ENCODE measurements at places on chromosomes 3 and 15.

DNA sequence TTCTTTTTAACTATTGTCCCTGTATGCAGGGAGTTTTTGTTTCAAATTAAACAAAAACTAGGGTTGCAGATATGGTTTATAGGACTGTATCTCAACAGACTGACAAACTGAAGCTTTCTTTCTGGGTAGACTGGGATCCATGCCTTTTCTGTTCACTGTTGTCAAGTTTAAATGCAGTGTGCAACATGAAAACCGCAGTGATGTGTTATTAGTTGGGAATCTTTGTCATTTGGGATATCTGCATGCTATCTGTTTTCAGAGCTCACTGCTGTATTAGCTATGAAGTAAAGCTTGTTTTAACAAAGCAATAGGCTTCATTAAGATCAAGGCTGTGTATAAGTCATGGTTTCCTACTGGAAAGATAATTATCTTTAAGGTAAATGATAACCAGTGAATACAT is 21.4 kb upstream of the MCF2L2 start:
- peaks cover 17% of the 10 kb centered on the region for H3K4me1 ChIP-seq
- H3K36me3 ChIP-seq, result no peaks in the 10 kb centered on the region
- H3K27me3 ChIP-seq, result no peaks in the 10 kb centered on the region
- H3K4me3 ChIP-seq, result no peak overlapping the region
- H3K27ac ChIP-seq, result no peak overlapping the region

- no peaks in the 10 kb centered on the region for H3K4me1 ChIP-seq
- peaks cover 9% of the 10 kb centered on the region for H3K27me3 ChIP-seq
- no peak for DNase-seq
These were observed 11.6 kb upstream of the SPSB4 start for GRCh38 chr3:141039589-141039988.

DNA sequence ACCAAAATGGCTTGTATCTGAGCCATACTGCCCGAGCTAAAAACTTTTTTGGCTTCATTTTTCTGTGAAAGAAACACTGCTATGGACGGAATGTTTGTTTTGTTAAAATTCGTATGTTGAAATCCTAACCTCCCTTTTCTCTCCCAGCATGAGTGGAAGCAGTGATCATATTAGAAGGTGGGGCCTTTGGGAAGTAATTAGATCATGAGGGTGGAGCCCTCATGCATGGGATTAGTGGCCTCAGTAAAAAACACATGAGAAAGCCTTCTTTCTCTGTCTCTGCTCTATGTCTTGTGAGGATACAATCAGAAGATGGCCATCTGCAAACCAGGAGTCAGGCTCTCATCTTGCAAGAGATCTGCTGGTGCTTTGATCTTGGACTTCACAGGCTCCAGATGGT is 7.4 kb upstream of the FNDC3B start:
- no peaks in the 10 kb centered on the region for H3K27me3 ChIP-seq
- H3K4me3 ChIP-seq, result no peak overlapping the region
- peaks cover 5% of the 10 kb centered on the region for H3K4me1 ChIP-seq
- no peak for DNase-seq
- no peak overlapping the region for H3K27ac ChIP-seq

- no peaks in the 10 kb centered on the region for H3K36me3 ChIP-seq
- H3K4me3 ChIP-seq, result no peak overlapping the region
- no peak for DNase-seq
- peaks cover 36% of the 10 kb centered on the region for H3K27me3 ChIP-seq
- no peaks in the 10 kb centered on the region for H3K4me1 ChIP-seq
These were observed 15.3 kb upstream of the ROPN1 start for GRCh38 chr3:124007186-124007585.

DNA sequence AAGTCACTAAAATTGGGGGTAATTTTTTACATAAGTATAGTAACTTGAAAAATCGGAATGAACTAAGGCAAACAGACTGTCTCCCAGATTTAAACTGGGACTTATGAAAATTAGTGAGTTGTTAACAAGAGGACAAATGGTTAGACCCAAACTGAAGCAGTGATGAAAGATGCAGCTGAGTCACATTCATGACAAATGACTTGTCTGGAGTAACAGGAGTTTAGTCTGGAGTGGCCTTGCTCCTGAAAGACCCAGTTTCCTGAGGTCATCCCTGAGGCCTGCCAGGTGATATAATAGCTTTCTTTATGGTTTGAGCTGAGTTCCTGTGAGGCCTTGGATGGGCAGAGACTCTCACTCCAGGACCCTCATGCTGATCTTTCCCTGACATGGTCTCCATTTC is 9.6 kb upstream of the CTDSPL start:
- H3K4me3 ChIP-seq, result no peak overlapping the region
- no peaks in the 10 kb centered on the region for H3K4me1 ChIP-seq
- H3K36me3 ChIP-seq, result no peaks in the 10 kb centered on the region
- DNase-seq, result no peak
- H3K27me3 ChIP-seq, result no peaks in the 10 kb centered on the region

DNA sequence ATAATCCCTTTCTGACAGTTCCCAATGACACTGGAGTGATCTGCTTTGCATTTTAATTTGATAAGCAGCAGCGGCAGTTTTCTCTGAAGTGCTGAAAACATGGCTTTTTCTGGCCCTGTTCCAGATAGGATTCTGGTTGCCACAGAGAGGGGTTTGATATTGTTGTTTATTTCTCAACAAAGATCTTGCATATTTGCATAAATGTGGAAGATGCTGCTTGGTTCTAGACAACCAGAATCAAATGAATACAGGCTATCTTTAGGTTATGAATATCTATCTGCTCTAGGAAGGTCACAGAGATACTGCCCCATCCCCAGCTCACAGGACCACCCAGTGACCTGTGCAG is 137.1 kb downstream of the ZNF609 start:
- H3K27me3 ChIP-seq, result no peaks in the 10 kb centered on the region
- DNase-seq, result no peak
- peak overlapping the region; percentile 58 for H3K4me3 ChIP-seq
- H3K4me1 ChIP-seq, result peaks cover 60% of the 10 kb centered on the region
- H3K27ac ChIP-seq, result peak overlapping the region; percentile 71

DNA sequence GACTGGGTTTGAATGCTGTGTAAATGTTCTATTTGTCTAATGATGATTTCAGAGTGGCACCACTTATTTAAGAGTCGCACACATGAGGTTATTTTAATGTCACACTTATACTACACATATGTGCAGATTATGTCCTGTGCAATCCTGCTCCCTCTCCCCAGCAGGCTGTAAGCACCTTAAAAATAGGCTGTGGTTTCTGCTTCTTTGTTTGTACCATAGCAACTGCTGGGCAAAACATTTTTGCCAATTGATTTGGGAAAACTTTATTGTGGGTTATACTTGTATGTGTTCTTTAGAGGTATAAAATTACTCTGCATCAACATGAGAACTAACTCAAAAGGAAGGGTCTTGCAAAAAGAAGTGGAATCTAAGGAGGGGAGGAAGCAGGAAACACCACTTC is 318.5 kb downstream of the NTRK3 start:
- no peak overlapping the region for H3K4me3 ChIP-seq
- no peaks in the 10 kb centered on the region for H3K4me1 ChIP-seq
- H3K36me3 ChIP-seq, result no peaks in the 10 kb centered on the region

- H3K4me3 ChIP-seq, result no peak overlapping the region
- peaks cover 17% of the 10 kb centered on the region for H3K36me3 ChIP-seq
- no peak overlapping the region for H3K27ac ChIP-seq
These were observed 2.8 kb upstream of the SMCO1 start for GRCh38 chr3:196517919-196518318.

GRCh38 chr15:89781891-89782618 is 5.9 kb downstream of the MESP2 start:
- peaks cover 26% of the 10 kb centered on the region for H3K27me3 ChIP-seq
- no peak overlapping the region for H3K27ac ChIP-seq

- H3K36me3 ChIP-seq, result no peaks in the 10 kb centered on the region
- peaks cover 2% of the 10 kb centered on the region for H3K27me3 ChIP-seq
- H3K4me3 ChIP-seq, result no peak overlapping the region
- H3K4me1 ChIP-seq, result no peaks in the 10 kb centered on the region
These were observed 88.4 kb upstream of the TNFAIP8L3 start for GRCh38 chr15:51183076-51183475.

- DNase-seq, result no peak
- no peak overlapping the region for H3K27ac ChIP-seq
- peaks cover 10% of the 10 kb centered on the region for H3K4me1 ChIP-seq
- H3K4me3 ChIP-seq, result no peak overlapping the region
- H3K36me3 ChIP-seq, result no peaks in the 10 kb centered on the region
These were observed 181.3 kb upstream of the WNT5A start for GRCh38 chr3:55668359-55668758.

All from activated naive CD8-positive, alpha-beta T cell treated with anti-CD3 and anti-CD28 coated beads, Interleukin-2, amount 50 U/mL, for 24 hours (primary cell).